Stimulated activated CD4-positive, alpha-beta T cell treated with anti-CD3 and anti-CD28 coated beads, TNF-alpha, amount 100 ng/mL, for 24 hours (primary cell): ENCODE measurements at places on chromosomes 7 and 10.

DNA sequence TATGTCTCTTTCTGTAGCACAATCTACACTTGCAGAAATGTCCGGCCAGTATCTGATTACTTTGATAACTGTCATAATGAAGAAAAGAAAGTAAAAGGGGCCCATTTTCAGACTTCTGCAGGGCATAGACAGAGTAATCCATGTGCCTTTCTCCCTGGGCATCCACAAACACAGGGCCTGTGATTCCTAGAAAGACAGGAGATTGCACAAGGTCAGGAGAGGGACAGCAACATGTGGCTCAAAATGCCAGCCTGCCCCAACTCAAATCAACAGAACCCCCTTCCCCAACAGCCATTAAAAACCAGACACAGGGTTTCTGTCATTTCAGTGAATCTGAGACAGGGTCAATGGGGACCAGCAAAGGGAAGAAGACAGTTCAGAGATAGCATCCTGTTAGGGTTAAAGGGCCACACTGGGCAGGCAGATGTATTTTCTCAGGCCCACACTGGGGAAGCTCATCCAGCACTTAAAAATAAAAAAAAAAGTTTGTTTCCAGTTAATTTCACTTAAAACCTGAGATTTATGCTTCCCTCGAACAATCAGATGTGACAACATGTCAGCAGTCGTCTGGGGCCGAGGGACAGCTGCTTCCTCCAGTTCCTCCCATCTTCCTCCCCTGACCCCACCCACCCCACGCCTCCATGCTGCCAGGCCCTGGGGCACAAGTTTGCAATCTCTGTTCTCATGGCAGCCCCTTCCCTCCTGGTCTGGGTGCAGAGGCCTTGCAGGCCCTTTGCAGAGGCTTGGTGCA is 30.7 kb upstream of the ACSL5 start:
- DNase-seq = no peak

GRCh38 chr7:44222776-44223261 is 22.0 kb downstream of the YKT6 start:
- no peak for DNase-seq

- DNase-seq = no peak
Measured at GRCh38 chr7:7209412-7210050, 27.2 kb downstream of the C1GALT1 start.

- DNase-seq = no peak
Measured at GRCh38 chr7:21253740-21254687, 173.9 kb upstream of the SP4 start.

GRCh38 chr10:85362401-85362800 is 1004.2 kb downstream of the GRID1 start:
- no peak for DNase-seq

GRCh38 chr7:19464751-19465150 is 244.1 kb downstream of the POLR1F start:
- DNase-seq = no peak

GRCh38 chr10:126519992-126520391 is 131.7 kb upstream of the ADAM12 start:
- no peak for DNase-seq

DNA sequence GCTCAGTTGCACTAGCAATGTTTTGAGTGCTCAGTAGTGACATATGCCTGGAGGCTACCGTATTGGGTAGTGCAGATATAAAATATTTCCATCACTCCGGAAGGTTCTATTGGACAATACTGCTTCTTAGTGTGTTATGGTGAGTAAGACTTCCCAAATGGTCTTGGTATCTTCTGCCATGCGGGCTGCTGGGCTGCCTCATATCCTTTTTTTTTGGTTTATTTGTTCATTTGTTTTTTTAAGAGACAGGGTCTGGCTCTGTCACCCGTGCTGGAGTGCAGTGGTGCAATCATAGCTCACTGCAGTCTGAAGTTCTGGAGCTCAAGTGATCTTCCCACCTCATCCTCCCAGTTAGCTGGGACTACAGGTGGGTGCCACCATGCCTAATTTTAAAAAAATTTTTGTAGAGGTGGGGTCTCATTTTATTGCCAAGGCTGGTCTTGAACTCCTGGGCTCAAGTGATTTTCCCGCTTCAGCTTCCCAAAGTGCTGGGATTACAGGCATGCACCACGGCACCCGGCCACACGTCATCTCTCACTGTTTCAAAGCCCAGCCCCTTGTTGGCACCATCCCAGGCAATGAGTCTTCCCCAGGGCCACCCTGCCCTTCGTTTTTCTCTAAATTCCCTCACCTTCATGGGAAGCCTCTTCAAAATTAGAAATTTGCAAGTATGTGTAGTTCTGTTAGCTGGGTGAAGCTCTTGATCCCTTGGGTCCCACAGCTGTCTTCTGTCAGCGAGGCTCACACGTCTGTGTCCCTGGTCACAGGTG is 111.0 kb upstream of the KLF14 start:
- DNase-seq = no peak

GRCh38 chr10:50431133-50431532 is 179.8 kb upstream of the ASAH2 start:
- no peak for DNase-seq

DNA sequence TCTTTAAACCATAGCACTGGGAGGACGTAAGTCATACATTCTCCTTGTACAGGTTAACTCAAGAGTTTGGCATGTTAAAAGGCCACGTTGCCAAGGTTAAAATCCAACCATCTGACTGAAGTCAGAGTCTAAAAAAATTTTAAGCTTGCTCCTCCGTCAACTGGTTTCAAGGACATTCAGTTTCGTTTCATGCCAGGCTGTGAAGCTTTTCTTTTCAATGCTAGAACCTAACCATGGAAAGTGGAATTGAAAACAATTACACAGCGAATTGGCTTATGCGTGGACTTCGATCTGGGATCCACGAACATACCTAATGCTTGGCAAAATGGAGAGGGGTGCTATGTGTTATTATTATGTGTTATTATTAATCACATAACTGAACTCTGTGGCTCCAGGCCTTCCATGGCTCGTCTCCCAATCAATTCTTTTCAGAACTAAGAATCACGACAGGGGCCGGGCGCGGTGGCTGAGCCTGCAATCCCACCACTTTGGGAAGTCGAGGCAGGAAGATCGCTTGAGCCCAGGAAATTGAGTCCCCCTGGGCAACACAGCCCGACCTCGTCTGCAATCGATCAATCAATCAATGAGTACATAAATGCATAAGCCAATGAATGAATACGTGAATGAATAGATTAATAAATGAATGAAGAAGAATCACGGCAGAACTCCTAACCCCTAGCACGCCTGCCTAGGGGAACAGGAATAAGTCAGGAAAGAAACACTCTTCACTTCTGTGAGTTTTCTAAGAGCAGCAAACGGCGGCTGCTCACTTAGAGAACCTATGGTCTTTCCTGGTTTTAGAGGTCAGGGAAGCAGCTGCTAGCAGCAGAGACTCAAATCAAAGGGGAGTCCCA is 733 bp upstream of the ARL5B start:
- no peak for DNase-seq

- no peak for DNase-seq
Measured at GRCh38 chr10:125004571-125005311, 62.8 kb downstream of the ZRANB1 start.

GRCh38 chr7:64613653-64614052 is 50.8 kb upstream of the ZNF680 start:
- DNase-seq = no peak

- no peak for DNase-seq
Measured at GRCh38 chr10:23136462-23136861, 41.1 kb downstream of the MSRB2 start.

DNA sequence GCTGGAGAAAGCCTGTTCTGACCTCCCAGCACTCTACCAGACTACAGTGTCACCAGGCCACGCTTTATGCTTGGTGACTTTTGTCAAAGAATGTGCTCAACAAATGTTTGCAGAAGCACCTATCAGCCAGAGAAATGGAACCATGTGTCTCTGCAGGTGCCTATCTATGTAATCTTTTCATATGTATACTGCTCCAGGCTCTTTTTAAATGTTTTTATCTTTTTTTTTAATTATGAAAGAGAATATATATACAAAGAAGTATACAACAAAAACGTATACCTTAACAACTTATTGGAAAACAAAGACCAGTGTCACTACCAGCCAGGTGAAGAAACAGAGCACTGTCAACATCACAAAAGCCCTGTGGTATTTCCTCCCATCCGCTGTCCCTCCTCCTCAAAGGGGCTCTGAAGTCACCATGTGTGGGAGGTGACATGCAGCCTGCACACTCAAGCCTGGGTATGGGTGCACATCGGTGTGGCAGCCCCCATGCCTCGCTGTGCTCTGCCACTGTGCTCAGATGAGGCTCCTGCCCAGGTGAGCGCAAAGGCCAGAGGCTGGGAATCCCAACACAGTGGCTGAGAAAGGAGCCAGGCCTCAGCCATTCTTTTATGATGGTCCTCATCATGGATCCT is 120.6 kb downstream of the CLEC2L start:
- no peak for DNase-seq

DNA sequence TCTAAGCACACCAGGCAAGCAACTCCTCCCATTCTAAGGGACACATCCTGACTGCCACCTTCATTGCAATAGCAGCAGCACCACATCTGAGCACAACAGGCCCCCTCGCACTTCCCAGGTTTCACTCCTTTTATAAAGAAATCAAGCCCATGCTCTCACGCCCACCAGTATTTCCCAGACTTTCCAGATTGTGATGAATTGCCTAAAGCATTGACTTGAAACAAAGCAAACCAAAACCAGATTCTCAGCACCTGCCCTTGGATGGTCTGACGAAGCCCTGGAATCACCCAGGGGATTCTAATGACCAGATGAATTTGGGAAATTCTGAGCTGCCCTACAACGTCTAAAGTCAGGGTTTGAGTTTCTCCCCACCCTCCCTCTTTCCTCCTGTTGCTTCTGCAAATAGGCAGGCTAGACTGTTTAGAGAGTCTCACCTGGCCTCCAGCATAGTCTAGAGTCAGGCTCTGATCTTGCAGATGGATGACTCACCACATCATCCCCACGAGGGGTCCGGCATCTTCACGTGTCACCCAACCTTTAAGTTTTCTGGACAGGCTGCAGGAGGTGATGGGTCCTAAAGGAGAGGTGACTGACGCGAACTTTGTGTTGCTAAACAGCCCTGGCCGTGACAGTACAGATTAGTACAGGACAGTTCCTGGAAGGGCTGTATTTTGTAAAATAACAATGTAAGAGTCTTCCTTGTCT is 198.0 kb downstream of the SKIDA1 start:
- DNase-seq = no peak

DNA sequence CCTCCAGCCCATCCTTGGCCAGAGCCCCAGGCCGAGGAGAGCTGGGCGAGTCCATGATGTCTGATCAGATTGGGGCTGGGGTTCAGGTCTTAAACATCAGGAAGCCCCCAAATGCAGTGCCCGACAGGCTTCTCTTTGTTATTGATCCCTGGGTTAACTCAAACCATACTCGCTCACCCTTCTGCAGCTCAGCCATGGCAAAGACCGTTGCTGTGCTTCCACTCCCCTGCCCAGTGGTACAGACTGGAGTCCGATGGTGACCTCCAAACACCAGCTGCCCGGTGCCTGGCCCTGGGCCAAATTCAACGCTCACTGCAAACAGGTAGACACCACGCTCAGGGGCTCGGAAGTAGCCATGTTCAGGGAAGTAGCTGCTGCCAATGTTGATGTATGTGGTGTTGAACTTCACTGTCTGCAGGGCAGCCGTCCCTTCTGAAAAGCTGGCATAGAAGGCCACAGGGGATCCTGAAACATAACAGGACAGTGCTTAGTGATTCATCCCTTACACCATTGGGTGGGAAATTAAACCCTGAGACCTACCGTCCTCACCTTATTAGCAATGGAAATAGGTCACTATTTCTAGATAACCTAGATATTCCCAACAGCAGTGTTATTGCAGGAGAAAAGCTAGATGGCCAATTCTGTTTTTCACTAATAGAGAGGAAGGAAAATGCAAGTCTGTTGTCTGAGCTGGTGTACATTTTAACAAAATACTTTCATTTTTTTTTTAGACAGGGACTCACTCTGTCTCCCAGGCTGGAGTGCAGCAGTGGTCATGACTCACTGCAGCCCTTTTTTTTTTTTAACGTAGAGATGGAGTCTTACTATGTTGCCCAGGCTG is 20.5 kb downstream of the MMRN2 start:
- DNase-seq = no peak

DNA sequence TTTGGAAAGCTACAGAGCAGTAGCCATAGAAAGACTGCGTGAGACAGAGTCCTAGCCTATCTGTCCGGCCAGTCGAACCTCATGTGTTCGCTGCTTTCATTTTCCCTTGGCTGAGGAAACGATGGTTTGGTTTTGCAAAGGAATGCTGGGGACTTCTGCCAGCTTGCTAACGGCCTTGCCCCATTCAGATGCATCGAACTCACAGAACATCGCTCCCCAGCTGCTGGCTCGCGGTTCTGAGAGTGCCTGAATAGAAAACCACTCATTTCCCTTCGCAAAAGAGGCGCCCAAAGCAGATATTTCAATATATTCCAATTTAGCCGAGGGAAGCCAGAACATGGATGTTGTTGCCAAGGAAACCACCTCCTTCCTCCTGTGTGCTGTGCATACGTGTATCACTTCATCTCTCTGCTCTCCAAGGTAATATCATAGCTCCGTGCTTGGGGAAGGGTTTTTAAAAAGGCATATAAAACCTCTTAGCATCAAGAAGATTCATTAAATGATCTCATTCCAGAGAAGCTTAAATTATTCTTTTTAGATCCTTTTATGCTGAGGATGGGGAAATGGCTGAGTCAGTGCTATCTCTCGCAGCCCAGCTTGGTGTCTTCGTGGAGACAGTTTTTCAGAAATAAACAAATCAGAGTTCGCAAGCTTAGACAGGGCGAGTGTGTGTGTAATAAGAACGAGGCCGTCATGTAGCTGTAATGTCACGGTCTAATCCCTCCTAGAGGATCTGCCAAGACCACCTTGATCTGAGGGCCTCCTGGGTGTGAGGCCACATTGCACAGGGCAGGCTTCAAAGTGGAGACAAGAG is 215.2 kb downstream of the RPS24 start:
- no peak for DNase-seq

DNA sequence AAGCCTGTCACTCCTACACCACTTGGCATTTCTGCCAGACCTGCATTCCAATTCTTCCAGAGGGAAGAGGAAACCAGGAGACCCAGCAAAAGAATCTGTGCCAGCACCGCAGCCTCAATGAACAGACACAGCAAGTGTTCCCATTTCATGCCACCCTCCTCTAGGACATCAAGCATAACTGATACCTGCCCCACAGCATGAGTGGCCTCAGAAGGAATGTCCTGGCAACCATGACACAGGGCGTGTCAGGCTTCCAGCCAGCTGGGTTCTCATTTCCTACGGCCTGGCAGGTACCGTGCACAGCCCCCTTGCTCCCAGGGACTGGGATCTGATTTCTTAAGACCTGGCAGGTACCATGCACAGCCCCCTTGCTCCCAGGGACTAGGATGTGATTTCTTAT is 7.8 kb downstream of the MAD1L1 start:
- no peak for DNase-seq
